ENCODE measurements at places on chromosomes 7 and 10.

GRCh38 chr10:31268444-31269303, 50.3 kb upstream of the ZEB1 start:
- DNase-seq: no peak

DNA sequence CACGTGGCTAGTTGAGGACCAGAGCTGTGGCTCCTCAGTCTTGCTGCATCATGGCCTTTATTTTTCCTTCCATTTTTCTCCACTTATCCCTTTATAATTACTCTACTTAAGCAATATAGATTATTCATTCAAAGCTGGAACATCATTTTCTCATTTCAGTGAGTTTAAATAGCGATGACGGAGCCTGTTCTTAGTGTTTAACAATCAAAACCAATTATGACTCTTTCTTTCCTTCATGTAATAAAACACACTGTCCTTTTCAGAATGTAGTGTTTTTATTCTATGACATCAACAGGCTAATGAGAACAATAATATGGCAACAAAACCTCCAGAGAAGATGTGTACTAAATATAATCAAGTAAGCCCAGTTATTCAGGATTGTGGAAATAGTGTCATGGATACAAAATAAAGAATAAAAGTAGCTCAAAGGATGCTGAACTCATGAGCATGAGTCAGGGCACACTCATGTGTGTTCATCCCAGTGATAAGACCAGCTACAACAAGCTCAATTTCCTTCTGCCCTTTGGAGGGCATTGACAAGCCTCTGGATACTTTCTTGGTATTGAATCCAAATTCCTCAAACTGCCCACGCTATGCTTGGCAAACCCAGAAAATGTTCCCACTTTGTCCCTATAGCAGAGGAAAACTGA, 188.4 kb downstream of the CYP26A1 start:
- no peak for DNase-seq

GRCh38 chr10:124697443-124697836, 46.7 kb downstream of the FAM53B start:
- no peak for DNase-seq

GRCh38 chr7:1022356-1022755, 22.0 kb upstream of the GPR146 start:
- no peak for DNase-seq

GRCh38 chr10:11242443-11243387, 225.0 kb downstream of the CELF2 start:
- no peak for DNase-seq

DNA sequence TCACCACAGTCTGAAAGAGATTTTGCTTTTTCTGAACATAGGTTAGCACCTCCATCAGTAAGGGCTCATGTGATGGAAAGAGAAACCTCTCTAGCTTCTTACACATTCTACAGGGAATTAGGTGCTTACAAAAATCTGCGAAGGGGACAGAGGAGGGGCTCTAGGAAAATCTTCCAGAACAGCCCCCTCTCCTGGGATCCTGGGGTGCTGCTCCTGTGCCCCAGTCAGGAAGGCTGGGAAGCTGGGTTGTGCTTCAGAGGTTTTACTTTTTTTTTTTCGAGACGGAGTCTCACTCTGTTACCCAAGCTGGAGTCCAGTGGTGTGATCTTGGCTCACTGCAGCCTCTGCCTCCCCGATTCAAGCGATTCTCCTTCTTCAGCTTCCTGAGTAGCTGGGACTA, 7.5 kb upstream of the FAM171A1 start:
- no peak for DNase-seq

- DNase-seq: no peak
Measured at GRCh38 chr10:101397140-101397539, 43.2 kb downstream of the BTRC start.

DNA sequence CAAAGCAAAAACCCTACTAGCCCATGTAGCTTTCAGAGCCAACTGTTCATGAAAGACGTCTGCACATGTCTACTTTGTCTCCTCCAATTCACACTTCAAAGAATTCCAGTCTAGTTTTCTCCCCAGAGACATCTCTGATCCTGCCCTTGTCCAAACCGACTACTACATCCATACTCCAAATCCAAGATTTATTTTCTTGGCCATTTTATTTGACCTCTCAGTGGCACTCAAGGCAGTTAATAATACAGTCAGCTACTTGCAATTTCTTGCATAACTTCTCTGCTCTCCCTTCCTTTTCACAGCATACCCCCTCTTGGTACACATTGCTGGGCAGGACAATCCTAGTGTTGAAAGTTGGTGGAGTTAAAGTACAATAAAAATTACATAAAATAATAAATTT, 170.9 kb upstream of the INHBA start:
- no peak for DNase-seq

DNA sequence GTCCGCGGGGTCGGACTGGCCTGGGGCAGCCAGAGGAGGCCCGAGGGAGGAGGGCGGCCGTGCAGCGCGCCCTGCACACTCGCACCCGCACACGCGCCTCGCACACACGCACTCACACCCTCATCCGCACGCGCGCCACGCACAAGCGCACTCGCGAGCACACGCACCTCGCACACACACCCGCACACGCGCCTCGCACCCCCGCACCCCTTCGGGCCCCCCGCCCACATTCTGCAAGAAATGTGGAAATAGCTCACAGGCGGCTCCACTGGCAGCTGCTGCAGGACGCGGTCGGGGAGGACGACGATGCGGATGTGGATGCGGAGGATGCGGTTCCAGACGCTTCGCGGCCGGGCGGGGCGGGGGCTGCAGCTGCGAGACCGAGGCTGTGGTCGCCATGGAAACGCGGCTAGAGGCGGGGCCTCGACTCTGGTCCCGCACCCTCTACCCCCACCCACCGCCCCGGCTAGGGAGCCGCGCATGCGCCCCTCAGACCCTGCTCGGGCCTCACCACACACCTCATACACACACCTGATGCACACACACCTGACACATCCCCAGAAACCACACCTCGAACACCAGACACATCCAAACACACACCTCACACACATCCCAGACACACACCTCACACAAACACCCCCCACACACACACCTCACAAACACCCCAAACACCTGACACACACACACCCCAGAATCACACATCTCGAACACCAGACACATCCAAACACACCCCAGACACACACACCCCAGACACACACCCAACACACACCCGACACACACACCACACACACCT, at the start of gene CALY:
TSS of gene CALY (minus strand) at position 320 of the 793 bp plus-strand sequence. CDS start 7,907 bp downstream, outside the sequence.
- peak; percentile 67 for DNase-seq

- DNase-seq: no peak
Measured at GRCh38 chr7:216360-217300, 24.3 kb downstream of the FAM20C start.

GRCh38 chr7:102974366-102975236, 61.8 kb downstream of the LRRC17 start:
- DNase-seq: no peak

DNA sequence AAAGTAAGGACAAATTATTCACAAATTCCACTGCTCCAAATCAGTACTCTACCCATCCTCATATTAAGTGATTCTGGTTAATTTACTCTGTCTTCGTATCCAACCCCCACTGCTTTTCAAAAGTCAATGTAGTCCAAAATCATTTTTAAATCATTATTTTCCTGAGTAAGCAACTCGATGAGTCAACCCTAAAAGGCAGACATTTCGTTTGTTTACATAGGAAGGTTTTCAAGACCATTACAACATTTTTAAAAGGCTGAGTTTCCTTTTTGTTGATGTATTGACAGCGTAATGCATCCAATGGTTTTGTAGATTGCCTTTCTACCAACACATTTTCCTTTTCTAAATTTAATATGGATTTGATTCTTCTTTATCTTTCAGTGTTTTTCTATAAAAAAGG, 523.0 kb upstream of the ANKRD30A start:
- DNase-seq: no peak

- no peak for DNase-seq
Measured at GRCh38 chr7:43220250-43220649, 107.8 kb downstream of the HECW1 start.

- DNase-seq: no peak
Measured at GRCh38 chr10:130808243-130808642, 503.3 kb downstream of the TCERG1L start.

Data from stimulated activated CD4-positive, alpha-beta T cell treated with anti-CD3 and anti-CD28 coated beads, Interleukin-1b, Interleukin-23, amount 100 ng/mL, for 1 hour (primary cell).